ENCODE measurements at places on chromosomes 1 and 21.
A peak's percentile ranks its signal among the peaks of the same experiment; 100 is the strongest.

GRCh38 chr1:228211531-228212414, 3.9 kb downstream of the OBSCN start:
- peak; percentile 30 for DNase-seq

GRCh38 chr1:7121622-7121988, 336.4 kb downstream of the CAMTA1 start:
- DNase-seq, result no peak

- DNase-seq, result no peak
These were observed 244.5 kb downstream of the NEGR1 start for GRCh38 chr1:72037745-72038343.

GRCh38 chr1:230831771-230832170, 36.5 kb downstream of the C1orf198 start:
- no peak for DNase-seq

GRCh38 chr1:219805191-219805590, 123.2 kb downstream of the SLC30A10 start:
- no peak for DNase-seq

DNA sequence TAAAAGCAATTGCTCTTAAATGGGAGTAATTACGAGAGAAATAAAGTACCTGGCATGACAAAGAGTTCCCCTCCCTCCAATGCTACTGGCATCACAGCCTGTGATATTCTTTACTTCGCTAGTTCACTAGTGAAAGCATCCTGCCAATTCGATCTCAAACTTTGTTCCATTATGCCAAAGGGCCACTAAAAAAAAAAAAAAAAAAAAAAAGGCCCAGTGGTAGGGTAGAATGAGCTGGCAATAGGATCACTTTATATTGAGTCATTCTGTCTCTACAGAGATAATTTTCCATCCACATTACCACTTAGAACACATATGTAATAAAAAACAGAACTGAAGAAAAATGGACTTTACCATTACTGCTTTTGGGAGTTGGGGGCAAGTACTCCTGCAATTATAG, 11.2 kb downstream of the PUM1 start:
- no peak for DNase-seq

DNA sequence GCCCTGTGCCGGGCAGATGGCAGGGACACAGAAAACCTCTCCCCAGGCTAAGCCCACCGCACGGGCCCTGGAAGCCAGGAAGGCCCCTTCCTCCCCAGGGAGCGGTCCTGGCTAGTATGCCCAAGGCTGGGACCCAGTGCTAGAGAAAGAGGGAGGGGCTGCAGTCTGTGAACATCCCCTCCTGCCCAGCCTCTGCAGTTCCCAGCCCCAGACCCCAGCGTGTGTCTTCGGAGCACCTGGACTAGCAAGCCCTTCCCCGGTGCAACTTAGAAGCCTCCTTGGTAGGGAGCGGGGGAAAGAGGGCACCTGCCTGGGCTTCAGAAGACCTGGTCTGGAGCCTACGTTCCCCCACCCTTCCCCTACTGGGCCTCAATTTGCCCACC, 2.1 kb downstream of the PLEKHG5 start:
- no peak for DNase-seq

GRCh38 chr21:42484966-42485365, 11.1 kb downstream of the RSPH1 start:
- no peak for DNase-seq

DNA sequence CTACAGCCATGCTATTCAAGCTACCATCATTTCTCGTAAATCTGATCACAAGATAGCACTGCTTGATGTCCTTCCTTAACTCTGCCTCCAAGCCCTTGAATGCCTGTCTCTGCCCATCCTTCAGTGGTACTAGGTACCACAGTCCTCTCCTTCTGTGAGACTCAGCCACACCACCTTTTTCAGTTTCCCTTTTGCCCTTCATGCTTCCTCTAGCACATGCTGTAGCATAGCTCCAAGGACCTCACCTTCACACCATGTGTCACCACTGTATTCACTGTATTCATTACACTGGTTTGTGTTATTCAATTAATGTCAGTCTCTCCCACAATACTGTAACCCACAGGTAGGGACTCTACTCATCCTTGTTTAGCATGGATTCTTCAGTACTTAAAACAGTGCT, 8.0 kb upstream of the TP53BP2 start:
- DNase-seq, result no peak

GRCh38 chr1:24413350-24414163, at the start of gene STPG1:
TSS of gene STPG1 (minus strand) at chr1:24413782. CDS start at chr1:24401388, 12,394 bp downstream.
- DNase-seq, result peak; percentile 73

- DNase-seq, result no peak
These were observed 490.4 kb upstream of the C1orf87 start for GRCh38 chr1:60563777-60564535.

DNA sequence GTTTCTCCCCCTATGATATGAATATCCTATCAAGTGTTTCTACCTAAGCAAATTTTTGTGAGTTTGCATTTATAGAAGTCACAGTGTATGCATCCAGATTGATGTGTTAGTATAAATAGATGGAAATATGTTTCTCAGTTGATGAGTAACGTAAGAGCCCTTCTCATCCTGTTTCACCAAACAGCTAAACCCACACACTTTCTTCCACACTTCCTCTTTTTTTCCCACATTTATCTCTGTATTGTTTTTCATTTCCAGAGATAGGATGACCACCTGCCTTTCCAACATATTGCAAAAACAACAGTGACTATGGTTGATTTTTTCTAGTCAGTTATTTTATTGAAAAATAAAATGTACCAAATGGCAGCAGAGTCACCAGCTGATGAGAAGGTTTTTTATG, 490.1 kb downstream of the NEGR1 start:
- no peak for DNase-seq

DNA sequence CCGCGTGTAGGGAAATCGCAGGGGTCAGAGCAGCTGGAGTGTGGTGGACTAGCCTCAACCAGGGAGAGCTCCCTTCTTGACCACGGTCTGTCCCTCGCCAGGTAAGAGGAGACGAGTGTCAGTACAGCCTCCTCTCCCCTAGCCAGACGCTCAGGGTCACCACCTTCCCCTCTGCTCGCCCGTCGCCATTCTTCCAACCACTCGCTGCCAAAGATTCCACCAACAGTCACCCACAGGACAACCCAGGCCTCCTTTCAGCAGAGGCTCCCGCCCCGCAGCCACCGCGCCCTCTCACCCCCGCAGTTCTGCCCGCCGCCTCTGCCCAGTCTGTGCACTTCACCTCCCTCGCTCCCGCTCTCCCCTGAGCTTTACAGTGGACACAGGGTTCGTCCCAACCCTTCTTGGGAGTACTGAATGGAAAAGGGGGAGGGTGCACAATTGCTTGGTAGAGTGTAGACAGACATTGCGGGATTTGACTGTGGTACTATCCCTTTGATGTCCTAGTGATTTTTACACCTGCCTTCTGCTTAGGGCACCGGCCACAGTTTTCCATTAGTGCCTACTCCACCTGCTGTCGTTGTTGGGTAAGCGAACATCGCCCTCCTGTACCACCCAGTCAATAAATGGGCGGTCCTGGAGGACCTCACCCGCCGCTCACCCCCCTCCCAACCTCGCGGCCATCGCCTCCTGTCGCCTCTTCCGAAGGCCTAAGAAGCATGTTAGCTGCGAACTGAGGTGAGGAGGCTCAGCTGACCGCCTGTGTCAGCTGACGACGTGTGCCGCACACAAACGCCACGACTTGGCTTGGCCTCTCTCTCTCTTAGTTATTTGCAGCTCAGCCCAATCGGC, 9.2 kb upstream of the NBPF11 start:
- no peak for DNase-seq
